Activated T-helper 2 cell treated with anti-CD3 and anti-CD28 coated beads, Interferon-gamma antibody, Interleukin-2, Interleukin-4, amounts not matched to agents 10 μg/mL and 5 μg/mL and 100 μg/mL, durations not matched to agents 14 hours and 24 hours and 36 hours (primary cell): ENCODE measurements at places on chromosomes 7 and 10. TPM values are rescaled to one million over a fixed set of nuclear protein-coding genes. Genes with fewer than 3 reads are reported as not detected.

The CCL24 gene
- total RNA-seq, result not detected in 2 replicates

The TRPV5 gene
- total RNA-seq, result not detected in 2 replicates

The SLC26A3 gene
- total RNA-seq, result not detected in 2 replicates

The OR2A5 gene
- total RNA-seq, result not detected in 2 replicates

The SSMEM1 gene
- not detected in 2 replicates for total RNA-seq

- no peak for DNase-seq
These were observed 63.4 kb downstream of the KIAA1549 start for GRCh38 chr7:138917771-138918170.

DNA sequence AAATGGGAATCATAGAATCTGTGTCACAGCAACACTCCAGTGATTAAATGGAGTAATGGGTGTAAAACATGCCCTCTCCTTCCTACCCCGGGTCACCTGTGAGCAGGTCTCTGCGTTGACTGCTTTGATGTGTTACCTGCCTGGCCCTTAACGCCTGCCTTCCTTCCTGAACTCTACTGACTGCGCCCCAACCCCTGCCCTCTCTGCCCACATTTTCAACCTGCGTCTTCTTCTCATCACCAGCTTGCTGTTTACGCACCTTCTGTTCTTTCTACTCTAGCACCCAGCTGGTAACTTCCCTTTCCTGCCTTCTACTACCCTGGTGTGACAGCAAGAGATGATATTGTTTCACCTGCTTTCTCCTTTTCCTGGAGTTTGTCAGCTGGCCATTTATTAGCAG is 303.0 kb upstream of the LRGUK start:
- DNase-seq, result no peak

DNA sequence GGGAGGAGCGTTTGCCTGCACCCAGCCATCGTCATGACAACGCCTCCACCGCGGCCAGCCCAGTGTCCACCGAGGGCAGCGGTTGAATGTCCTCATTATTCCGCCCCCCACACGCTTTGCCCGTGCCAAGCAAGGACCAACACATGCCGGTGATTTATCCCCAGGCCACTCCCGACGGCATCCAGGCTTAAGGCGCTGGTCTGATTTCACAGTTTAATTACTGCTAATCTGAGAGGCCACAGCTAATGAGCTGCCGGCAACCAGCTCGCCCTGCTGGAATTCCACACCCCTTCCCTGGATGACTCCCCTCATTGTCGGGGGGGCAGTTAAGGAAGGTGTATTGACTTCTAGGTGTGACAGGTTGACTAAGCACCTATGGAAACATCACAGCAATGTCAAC is 432.3 kb downstream of the DNAJB6 start:
- DNase-seq, result no peak

GRCh38 chr10:43204042-43204942 is 62.6 kb downstream of the RASGEF1A start:
- no peak for DNase-seq

DNA sequence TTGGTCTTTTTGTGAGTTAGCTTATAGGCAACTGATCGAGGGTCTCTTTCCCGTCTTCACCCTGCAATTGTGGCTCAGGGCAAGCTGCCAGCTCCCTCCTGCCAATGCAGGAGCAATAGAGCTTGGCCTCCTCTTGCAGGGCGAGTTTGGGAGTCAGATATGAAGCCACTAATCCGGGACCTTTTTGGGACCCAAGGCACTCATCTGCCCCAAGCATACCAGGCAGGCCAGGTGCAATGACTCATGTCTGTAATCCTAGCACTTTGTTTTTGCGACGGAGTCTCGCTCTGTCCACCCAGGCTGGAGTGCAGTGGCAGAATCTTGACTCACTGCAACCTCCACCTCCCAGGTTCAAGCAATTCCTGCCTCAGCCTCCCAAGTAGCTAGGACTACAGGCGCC is 21.1 kb downstream of the LIMK1 start:
- DNase-seq, result no peak

DNA sequence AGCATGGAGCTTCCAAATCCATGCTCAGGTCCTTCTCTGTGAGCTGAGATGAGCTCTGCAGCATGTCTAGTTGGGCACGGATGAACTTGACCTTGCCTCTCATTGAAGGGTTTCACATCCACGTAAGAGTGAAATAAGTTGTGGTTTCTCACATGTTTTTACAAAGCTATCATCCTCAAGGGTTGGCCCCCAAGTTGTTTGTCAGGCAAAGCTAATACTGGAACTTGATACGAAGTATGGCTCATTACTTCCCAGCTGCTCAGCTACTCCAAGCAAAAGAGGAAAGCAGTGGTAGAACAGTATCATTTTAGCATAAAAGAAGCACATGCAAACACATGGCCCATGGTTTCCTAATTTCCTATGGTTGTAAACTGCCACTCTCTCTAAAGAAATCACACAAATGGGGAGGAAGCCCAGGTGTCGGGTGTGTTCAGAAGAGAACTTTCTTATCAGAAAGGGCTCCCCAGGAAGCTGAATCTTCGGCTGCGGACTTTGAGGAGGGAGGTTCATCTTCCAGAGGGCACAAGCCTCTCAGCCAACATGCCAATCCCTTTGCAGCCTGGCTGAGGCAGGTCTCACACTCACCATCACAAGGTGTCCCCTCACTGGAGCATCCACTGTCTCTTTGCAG is 45.3 kb downstream of the PDLIM1 start:
- DNase-seq, result no peak

GRCh38 chr10:6537770-6538169 is 42.3 kb downstream of the PRKCQ start:
- DNase-seq, result no peak

DNA sequence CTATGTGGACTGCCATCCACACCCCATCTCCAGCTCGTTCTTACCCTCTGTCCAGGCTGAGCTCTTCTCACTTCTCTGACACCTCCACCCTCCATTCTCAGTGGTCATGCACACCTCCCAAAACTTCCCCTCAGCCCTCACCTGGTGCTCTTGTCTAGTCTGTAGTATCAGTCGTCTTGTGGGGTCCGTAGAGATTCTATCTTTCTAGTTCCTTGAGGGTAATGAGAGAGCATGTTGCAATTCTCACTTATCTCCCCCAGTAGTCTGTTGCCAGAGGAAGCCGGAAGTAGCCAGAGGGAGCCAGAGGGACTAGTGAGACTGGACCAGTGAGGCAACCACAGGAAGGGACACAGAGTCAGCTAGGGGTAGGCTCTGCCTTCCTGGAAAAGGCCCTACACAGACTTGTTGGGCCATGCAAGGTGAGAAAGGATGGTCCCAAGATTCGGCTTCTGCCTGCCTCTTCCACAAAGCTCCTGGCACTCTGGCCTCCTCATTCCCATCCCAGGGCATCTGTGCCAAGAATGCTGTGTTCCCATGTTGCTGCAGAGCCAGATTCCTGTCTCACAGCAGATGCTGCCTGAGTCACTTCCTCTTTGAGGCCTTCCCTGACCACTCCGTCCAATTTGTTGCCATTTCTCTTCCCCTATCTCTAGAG is 50.6 kb upstream of the DUSP5 start:
- no peak for DNase-seq

- DNase-seq, result no peak
These were observed 110.4 kb downstream of the SH2D4B start for GRCh38 chr10:80648106-80648505.

GRCh38 chr7:9181356-9181755 is 747.9 kb downstream of the NXPH1 start:
- DNase-seq, result no peak
